ENCODE measurements at places on chromosomes 1 and 21. TPM values are rescaled to one million over a fixed set of nuclear protein-coding genes. Genes with fewer than 3 reads are reported as not detected.
A peak's percentile ranks its signal among the peaks of the same experiment; 100 is the strongest.

- DNase-seq: no peak
Measured at GRCh38 chr1:104746994-104747393, 997.3 kb downstream of the AMY1C start.

DNA sequence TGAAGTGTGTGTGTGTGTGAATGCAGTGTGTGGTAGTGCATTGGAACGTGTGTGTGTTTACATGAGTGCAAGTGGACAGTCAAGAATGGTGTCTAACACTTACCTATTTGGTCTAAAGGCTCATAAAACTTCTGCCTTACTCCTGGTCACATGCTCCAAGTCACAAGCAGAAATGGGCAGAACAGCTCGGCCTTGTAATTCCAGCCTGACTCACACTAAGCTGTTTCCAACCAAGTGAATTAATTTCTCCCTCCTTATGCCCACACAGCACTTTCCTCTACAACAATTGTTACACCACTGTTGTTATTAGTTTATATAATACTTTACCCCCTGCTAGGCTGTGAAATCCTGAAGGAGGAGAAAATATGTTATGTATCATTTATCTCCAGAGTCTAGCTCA, 43.8 kb downstream of the DDR2 start:
- DNase-seq: no peak

DNA sequence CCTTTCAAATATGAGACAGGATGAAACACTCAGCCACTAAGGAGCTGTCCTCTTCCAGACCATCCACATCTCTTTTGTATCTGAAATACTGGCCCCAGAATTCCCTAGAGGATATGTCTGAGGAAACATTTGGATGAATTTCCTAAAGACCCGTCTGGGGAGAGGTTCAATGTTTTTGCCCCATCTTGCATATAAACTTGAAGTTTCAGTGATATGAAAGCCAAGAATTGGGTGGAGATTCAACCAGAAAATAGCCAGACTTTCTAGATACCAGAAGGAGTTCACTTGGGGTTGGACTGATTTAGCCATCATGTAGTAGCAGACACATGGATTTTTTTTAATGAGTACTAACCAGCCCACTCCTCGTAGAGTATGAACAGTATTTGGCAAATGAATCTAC, 182.0 kb downstream of the PLPP3 start:
- DNase-seq: no peak

DNA sequence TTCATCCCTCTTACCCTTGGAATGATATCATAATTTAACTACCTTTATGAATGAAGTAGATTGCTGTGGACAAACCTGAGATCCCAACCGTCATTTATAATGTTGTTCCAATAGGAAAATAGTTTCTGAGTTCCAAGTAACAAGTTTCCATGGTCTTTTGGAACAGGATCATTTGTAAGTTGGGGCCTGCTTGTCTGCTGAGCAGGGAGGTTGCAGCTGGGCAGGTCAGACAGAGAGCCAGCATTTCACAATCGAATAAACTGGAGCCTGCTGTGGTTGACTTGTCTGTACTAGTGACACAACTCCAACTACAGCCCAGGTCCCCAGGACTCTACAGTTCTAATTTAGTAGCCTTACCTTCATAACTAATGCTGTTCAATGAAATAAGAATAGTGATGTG, 18.6 kb upstream of the RALGPS2 start:
- no peak for DNase-seq

GRCh38 chr1:13911697-13912619, 212.0 kb downstream of the PRDM2 start:
- DNase-seq: no peak

DNA sequence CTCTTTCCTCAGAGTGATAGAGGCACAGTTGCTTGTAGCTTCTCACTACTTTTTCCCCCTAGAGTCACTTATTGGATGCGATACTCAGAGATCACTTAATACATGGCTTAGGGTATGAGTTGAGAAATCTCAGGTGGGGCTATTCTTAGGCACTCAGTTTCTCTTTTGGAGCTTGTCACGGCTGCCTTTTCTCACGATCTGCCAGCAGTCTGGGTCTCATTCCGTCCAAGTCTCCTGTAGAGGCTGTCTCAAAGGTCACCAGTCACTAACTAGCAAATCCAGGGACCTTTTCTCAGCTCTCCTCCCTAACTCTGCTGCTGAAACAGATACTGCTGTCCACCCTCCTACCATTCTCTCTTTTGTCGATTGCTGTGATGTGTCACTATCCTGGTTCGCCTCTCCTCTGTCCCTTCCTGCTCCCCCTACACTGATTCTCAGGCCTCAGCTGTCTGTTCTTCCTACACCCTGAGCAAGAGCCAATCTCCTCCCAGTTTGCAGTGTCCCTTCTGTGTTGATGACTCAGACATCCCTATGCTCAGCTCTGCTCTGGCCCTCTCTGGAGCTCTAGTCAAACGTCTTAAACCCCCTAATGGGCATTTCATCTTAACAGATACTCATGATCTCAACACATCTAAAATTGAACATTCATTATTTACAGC, 12.4 kb downstream of the ATP1A2 start:
- no peak for DNase-seq

- DNase-seq: no peak
Measured at GRCh38 chr1:82799261-82799660, 998.5 kb downstream of the ADGRL2 start.

- no peak for DNase-seq
Measured at GRCh38 chr1:208868554-208868953, 624.4 kb upstream of the PLXNA2 start.

GRCh38 chr1:148317288-148317985, 165.4 kb upstream of the NBPF11 start:
- DNase-seq: no peak

GRCh38 chr21:18147678-18148077, 97.0 kb upstream of the CHODL start:
- DNase-seq: no peak

DNA sequence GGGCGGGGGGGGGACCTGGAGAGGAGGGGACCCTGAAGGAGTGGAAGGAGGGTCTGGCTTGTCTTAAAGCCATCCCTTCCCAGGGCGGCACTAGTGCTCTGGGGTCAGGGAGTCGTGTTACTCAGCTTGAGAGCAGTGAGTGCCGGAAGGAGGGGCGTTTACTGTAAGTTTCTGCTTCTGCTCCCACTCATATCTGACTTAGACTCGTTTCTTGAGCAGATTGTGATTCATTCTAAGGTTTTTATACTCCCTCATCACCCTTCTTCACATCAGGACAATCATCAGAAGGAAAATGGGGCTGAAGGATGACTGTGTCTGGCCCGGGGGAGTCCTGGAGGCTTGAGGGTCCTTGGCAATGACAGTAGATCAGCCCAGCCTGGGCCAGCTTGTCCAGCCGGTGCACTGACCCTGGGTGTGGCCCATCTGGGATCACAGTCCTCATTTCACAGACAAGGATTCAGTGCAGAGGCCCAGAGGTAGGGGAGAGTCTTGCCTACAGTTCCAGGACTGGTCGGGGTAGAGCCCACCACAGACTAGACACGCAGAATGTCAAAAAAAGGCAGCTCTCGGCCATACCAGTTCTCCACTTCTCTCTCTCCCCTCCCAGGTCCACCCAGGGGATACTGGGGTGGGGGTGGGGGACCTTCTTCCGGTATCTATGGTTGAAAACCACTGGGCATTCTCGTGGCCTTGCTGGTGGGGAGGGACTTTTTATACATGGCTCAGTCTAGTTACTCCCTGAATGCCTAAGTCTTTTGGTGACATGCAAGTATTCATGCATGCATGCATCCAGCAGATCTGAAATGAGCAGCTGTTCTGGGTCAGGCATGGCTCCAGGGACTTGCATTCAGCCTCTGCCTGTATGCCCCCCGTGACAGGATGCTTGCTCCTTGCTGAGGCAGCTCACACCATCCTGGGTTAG, 5.1 kb downstream of the TNFRSF8 start:
- DNase-seq: no peak

DNA sequence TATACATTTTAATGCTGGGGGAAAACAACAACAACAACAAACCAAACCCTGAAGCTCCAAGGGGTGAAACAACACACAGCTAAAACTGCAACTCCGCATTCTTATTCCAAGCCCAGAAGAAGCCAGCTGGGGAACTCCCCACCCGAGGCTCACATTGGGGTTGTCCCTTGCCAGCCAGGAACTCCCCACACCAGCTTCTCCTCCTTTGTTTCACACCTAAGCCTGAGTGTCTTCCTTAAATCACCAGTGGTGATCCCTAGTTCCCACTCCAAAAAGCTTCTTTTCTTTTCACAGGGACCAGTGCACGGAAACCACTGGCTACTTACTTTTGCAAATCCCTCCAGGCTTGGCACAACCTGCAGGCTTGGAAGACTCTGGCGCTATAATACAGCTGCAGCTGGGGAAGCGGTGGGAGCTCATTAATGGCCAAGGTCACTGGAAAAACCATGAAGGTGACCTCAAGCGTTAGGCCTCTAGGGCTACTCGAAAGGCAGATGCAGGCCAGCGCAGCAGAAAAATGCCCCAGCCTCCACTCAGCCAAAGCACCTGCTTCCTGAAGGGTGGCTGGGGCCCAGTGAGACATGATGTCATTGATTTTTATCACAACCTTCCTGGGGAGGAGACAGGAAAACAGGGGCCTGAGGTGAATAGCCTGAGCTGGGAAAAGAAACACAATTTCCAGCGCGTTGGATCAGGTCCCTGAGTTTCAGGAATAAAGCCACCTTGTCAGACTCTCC, 40.1 kb downstream of the TLR5 start:
- no peak for DNase-seq

DNA sequence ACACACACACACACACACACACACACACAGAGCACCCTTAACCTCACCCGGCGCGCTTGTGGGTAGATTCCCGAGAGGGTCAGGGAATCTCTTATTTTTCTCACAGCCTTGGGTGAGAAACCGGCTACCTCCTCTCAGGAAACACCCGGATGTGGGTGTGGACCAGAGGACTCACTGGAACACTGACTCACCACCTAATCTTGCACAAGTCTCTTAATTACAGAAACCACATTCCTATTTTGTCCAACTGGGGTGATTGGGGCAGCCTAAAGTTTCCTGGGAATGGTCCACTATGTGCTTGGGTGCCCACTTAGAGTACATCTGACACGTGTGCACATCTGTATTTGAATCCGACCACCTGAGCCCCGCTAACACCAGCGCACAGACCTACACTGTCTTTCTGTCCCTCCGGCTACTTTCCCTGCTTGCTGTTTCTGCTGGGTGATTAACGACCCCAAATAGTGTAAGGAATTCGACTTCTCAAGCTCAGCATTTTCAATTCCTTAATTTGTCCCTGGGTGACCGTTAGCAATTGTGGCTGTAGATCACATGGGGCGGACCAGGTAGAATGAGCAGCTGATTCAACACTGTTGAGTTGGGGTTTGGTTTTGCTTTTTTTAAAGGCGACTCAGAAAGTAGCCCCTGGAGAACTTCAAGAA, 14.0 kb upstream of the TBX15 start:
- no peak for DNase-seq

DNA sequence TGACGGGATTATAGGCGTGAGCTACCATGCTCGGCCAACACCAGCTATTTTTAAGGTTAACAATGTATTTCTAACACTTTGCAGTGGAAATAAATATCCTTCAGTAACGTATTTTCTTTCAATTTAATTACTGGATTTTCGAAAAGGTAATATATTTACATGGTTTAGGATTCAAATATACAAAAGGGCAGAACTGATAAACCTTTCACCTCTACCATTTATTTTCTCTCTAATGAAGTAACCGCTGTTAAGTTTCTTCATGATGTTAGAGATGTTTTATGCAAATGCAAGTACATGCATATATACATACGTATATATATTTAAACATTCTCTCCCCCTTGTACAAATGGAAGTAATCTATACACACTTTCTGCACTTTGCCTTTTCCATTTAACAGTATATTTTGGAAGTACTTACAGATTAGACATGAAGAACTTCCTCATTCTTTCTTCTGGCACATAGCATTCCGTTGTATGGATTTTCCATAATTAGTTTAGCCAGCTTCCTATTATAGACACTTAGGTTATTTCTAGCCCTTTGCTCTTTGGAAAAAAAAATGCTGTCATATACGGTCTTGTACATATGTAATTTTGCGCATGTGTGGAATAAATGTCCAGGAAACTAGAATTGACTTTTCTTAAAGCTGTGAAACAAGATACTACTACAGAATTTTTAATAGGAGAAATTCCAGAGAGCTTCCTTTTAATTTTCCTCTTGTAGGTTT, 14.9 kb upstream of the HJV start:
- DNase-seq: no peak

DNA sequence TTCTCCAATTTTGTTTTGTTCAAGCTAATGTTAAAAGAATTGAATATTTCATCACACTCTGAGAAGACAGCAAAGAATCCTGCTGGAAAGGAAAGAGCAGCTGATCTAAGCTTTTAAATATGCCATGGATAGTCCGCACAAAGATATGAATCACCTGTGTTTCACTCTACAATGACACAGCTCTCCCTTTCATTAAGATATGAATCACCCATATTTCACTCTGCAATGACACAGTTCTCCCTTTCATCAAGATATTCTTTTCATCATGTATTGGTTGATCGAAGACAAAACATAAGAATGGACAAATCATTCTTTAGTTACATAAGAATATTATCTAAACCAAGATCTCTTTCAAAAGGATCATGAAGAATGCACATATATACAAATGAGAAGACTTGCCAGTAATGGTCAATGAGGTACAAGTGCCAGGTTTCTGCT, 367.3 kb downstream of the SMYD3 start:
- no peak for DNase-seq

- no peak for DNase-seq
Measured at GRCh38 chr1:202213361-202214088, 19.9 kb downstream of the LGR6 start.

DNA sequence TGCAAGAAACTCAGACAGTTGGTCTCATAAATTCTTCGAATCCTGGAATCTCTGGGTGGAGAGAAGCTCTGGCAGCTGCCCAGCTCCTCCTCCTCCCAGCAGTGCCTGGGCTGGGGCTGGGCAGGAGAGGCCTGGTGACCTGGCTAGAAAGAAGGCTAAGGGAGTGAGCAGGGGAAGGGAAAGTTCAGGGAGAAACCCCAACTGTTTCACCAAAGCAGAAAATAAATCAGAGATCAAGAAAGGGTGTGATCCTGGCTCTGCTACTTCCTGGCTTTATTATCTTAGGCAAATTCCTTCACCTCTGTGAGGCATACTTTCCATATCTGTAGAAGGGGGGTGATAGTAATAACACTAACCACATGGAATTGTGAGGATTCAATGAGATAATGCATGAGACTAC, 8.8 kb upstream of the COL16A1 start:
- DNase-seq: peak; percentile 79

The TRIM67 gene
- total RNA-seq: not detected

The TP53BP2 gene
- total RNA-seq: 34.6 TPM

The RUNX3 gene
- 5.3 TPM for total RNA-seq

The SETSIP gene
- total RNA-seq: not detected

The HUNK gene
- total RNA-seq: 4.5 TPM

The AADACL4 gene
- total RNA-seq: not detected

The AMY1C gene
- total RNA-seq: not detected

The DIO1 gene
- total RNA-seq: not detected

The SH2D2A gene
- total RNA-seq: 6.7 TPM

The SLC9C2 gene
- total RNA-seq: not detected

The OPRD1 gene
- not detected for total RNA-seq
